AG09309 (cell line): ENCODE measurements at places on chromosomes 6 and 20.

DNA sequence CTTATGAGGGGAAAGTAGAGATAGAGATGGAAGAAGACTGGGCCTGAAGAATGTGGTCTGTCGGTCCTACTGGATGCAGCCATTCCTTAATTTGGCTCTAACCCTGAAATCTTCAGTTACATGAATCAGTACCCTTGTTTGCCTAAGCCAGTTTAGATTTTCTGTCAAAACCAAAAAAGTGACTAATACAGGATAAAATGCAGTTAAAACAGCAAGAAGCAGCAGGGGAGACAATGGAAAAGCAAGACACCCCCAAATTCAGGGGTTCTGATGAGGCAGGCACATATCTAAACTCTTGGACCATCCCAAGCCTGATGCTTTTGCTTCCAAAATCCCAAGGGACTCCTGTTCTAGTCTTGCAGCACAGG, 17.4 kb upstream of the UBE2V1 start:
- DNase-seq = no peak

DNA sequence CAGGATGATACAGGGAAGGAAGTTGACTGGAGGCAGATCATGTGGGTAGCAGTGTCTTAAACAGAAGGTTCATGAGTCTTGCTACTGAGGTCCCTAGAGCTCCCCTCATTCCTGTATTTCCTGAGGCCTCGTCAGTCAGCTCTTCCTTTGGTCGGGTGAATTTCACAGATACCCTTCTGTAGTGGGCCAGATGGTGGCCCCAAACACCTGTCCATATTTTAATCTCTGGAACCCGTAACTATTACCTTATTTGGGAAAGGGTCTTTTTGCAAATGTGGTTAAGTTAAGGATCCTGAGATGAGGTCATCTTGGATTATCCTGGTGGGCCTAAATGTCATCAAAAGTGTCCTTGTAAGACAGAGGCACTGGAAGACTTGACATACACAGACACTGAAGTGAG, 9.6 kb downstream of the KCNS1 start:
- DNase-seq = no peak

DNA sequence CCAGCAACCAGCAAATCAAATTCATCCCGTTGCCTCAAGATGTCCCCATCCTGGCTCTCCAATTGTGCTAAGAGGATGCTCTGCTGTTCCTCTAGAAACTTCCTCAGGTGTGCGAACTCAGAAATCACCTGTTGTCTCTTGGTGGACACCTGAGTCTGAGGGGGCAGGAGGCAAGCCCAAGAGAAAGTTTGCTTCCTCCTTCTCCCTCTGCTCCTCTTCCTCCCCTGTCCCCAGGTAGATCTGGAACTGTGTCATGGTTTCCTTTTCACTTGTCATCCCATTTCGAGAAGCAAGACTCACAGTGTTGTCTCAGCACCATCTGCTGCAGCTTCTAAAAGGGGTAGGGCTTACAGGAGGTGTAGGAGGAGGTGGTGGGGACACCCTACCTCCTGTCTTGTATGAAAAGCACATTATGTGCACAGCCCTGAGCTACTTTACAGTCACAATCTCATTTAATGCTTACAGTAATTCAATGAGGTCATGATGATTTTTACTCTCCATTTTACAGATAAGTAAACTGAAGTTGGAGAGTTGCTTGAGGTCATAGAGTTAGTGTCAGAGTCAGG, 2.5 kb downstream of the TRIM10 start:
- DNase-seq = no peak

- no peak for DNase-seq
Observed at GRCh38 chr6:162770955-162771354, 43.2 kb downstream of the PACRG start.

- no peak for DNase-seq
Observed at GRCh38 chr20:46590443-46590842, 40.0 kb upstream of the OCSTAMP start.

DNA sequence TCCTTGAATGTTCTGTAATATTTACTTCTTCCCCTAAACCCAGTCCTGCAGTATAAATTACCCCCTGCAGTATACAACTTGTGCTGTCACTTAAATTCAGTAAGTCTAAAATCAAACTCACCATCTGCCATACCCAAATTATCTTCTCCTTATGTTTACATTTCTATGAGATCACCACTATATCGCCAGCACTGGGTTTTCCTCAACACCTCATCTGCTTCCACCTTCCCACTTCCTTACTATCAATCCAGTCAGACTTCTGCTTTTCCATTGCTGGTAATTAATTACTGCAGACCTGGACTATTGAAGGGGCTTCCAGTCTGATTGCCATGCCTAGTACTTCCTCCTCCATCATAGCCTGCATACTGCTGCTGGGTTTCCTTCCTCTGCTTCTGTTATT, 15.2 kb downstream of the EFHC1 start:
- no peak for DNase-seq

GRCh38 chr6:43113431-43114260, 37.5 kb downstream of the PTK7 start:
- DNase-seq = no peak

DNA sequence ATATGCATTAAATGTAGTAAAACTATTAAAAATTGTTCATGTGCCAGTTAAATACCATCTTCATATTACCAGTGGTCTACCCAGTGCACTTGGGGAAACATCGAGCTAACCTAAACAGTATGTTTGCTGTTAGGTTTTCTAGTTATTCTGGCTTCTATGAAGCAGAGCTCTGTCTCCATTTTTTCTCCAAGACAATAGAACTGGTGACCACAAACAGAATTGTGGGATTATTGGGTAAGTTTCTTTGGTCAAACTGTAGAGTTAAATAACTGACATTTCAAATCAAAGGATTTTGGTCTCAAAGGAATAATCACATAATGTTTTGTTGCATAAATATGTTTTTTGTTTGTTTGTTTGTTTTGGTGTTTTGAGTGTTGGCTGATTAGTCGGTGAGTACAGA, 40.5 kb upstream of the EDN3 start:
- no peak for DNase-seq

GRCh38 chr6:15058200-15059061, 187.4 kb upstream of the JARID2 start:
- DNase-seq = no peak

- no peak for DNase-seq
Observed at GRCh38 chr6:15479761-15480160, 183.1 kb downstream of the DTNBP1 start.

DNA sequence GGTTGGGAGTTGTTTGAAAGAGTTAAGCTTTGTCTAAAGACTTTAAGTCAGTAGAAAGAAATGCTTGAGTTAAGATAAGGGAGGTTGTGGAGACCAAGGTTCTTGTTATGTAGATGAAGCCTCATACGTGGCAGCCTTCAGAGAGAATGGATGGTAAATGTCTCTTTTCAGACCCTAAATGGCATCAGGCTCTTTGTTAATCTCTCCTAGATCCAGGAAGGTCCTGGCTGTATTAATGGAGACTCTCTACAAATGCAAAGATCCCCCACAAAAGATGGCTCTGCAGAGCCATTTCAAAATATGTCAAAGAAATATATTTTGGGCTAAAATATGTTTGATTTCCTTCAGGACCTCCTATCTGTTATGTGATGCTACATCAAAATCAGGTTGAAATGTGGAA, 161.6 kb downstream of the ADAT2 start:
- no peak for DNase-seq

- DNase-seq = no peak
Observed at GRCh38 chr20:39736434-39737327, 774.5 kb downstream of the DHX35 start.

GRCh38 chr6:87059943-87060342, 35.0 kb downstream of the CGA start:
- DNase-seq = no peak

DNA sequence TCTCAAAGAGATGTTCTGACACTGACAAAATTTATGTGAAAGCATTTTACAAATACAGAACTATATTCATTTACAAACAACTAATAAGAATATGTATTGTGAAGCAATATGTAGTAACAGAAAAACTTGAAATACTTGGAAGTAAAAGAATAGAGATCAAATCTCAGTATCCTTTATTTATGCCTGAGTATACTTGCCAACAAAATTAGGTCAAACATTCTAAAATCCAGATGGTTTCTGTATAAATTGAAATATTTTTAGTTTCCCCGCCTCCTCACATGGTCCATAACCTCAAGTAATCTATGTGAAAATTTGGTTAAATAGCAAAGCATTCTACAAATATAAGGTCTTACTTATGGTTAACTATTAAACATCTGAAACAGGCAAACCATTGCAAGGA, 545.4 kb downstream of the EYS start:
- DNase-seq = no peak

DNA sequence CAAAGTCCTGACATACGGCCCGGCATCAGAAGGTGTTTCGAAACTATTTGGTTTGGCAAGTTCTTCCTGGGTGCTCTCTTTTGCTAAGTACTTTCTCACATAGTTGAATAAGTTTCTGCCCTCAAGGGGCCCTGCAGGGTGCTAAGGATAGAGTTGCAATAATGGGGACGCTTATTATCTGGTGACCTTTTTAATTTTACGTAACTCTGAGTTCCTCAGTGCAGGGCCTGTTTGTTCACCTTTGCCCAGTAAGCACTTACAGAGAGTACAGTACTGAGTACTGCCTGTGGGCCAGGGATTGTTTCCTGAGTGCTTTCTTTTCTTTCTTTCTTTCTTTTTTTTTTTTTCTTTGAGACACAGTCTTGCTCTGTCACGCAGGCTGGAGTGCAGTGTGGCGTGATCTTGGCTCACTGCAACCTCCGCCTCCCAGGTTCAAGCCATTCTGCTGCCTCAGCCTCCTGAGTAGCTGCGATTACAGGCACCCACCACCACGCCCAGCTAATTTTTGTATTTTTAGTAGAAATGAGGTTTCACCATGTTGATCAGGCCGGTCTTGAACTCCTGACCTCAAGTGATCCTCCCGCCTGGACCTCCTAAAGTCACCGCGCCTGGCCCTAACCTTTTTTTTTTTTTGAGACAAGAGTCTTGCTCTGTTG, 4.5 kb upstream of the PXMP4 start:
- DNase-seq = no peak

- DNase-seq = no peak
Observed at GRCh38 chr6:1228754-1229191, 83.1 kb upstream of the FOXQ1 start.

GRCh38 chr6:158056804-158057203, 75.1 kb downstream of the SYNJ2 start:
- DNase-seq = no peak

GRCh38 chr20:63781181-63781580, 41.6 kb downstream of the SLC2A4RG start:
- no peak for DNase-seq

DNA sequence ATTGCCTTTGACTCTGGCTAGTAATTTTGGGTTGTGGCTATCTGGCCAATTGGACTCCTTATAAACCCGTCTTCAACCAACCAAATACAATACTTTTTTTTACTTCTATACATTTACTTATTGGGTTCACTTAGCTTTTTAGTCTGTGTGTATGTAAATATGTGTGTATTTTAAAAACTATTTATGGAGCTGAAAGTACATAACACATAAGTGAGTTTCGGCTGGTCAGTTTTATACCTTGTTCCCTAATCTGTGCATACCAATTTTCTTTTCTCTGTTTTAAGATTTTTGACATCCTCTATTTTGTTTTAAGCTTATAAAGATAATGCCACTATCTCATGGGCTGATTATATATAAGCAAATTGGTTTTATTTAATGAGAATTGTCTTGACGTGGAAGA, 129.5 kb downstream of the LRRC1 start:
- DNase-seq = no peak

DNA sequence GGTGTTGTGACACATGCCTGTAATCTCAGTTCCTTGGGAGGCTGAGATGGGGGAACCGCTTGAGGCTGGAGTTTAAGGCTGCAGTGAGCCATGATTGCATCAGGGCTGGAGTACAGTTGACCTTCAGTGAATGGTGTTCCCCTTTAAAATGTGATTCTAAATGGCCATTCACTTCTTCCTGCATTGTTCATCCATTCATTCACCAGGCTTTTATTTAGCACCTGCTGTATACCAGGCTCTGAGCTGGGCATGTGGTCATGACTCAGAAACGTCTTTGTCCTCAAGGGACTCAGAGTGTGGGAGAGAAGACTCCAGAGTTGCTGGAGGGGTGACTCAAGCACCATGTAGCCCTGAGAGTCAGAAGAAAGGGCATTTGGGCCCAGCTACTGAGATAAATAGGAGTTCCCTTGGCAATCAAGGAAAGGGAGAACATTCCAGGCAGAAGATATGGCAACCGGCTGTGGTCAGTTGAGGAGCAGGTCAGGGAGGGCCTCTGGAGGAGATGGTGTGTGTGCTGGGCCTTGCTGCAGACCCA, 101.1 kb downstream of the DLGAP4 start:
- no peak for DNase-seq

DNA sequence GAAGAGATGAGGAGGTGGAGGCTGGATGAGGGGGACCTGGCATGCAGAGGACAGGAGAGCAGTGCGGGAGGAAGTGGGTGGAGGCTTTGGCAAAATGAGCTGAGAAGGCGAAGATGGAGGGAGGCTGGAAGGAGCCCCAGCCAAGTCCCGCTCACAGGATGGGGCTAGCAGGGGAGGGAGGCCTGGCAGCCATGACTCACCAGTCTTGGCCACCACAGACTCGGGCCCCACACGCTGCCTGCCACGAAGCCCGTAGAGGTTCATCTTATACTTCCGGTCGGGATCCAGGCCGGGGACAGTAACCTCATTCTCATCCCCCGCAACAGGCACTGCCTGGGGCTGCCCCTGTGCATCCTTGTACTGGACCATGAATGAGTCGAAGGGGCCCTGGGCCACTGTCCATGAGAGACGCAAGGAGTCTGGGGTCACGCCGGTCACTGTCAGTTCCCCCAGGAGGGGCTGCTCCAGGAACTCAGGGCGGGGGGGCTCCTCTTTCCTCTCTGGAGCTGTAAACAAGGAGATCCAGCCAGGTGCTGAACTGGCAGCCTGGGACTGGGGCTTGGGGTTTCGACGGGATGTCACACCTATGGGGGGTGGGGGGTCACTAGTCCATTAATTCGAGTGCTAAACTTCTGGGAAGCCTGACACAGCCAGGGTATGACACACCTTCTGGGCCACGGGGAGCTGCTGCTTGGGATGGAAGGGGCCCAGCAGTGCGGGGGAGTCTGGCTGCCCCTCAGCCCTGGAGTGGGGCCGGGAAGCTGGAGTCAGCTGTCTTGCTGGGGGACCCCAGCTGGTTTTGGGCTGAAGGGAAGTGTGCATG, 27.8 kb downstream of the TNXB start:
- DNase-seq = peak; percentile 63

GRCh38 chr6:127279815-127280214, 13.2 kb downstream of the RNF146 start:
- DNase-seq = no peak

DNA sequence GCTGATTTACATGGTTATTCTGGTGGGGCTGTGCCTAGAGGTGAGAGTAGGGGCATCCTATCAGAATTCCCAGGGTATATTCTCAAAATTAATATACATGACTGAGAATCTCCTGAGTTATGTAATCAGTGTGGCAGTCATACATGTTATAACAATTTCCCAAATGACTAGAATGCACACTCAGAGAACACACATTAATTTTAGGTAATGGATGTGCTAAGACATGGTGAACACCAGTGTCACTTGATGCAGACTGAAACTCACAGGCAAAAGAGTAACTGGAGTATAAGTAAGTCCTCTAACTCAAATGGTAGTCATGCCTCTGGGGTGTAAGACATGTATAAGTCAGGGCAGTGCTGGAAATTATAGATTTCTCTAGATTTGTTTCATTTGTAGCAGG, 1198.4 kb upstream of the CITED2 start:
- no peak for DNase-seq

GRCh38 chr20:60953321-60953720, 298.7 kb upstream of the CDH4 start:
- DNase-seq = no peak
